ENCODE measurements at places on chromosomes 3 and 15.

- DNase-seq = no peak
Measured at GRCh38 chr15:81312790-81313543, 11.0 kb downstream of the STARD5 start.

GRCh38 chr3:68664276-68664675 is 268.1 kb downstream of the TAFA4 start:
- no peak for DNase-seq

DNA sequence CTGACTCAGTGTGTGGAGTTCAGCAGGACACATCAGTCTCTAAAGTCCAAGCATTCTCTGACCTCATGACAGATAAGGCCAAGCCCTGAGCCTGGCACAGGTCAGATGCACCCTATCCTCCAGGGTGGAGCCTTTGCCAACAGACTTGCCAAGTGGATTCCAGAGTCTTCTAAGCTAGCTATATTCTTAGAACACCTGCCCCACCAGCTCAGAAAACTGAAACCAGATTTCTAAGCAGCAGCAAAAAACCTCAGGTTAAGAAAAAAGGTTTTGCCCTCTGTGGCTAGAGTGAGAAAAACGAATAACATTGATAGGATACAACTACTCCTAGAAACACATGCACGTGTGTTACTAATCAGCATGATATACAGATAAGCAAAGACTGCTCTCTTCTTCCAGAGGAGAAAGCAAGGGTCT is 11.6 kb downstream of the RMDN3 start:
- DNase-seq = no peak

GRCh38 chr3:152720951-152721718 is 113.8 kb upstream of the P2RY1 start:
- DNase-seq = no peak

DNA sequence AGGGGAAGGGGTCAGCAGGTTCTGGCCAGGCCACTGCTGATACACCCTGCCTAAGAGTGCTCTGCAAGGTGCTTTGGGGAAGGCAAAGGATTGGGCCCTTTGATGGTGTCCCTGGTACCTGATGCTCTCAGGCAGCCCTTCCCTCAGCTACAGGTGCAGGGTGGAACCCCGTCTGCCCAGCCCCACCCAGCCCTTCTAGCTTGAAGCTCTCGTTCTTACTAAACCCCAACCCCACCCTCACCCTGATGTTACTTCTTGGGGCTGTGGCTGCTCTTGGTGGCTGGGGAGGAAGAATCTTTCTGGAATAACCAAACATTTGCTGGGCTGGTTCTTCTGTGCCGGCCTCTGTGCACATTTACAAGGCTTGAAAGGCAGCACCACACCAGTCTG is 6.4 kb downstream of the GNAI2 start:
- no peak for DNase-seq

DNA sequence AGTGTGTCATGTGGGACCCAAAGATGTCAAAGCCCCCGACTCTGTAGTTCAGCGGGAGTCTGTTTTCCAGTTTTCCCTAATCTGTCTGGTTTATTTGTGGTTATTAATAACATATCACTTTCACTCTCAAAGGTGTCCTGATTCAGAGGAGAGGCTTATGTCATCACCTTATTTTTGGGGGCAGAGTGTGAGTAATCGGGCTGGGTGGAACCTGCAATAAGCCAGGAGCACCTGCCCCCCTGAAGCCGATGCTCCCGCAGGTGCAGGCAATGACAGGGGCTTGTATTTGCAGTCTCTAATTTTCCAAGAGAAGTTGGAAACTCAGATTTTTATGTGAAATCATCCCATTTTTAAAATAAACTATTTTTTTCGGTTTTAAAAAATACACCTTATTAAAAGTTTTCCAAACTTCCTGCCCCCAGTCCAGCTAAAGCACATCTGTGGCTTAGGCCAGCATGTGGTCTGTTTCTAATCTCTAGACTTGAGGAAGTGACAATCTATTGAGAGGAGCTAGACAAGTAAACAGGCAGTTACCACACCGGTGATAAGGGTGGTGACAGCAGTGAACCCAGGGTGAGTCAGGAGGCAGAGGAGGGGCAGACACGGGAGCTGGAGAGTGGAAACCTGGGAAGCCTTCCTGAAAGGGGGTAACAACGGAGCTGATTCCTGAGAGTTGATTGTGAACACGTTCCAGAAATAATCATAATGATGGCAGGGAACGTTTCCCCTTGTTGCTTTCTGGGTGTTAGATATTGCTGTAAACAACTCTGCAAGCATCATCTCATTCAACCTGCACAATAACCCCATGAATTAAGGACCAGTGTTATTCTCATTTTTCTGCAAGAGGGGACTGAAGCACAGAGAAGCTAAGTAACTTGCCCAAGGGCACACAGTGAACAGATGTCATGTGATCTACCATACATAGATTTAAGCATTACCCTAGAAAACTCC is 37.2 kb downstream of the BHLHE40 start:
- no peak for DNase-seq

DNA sequence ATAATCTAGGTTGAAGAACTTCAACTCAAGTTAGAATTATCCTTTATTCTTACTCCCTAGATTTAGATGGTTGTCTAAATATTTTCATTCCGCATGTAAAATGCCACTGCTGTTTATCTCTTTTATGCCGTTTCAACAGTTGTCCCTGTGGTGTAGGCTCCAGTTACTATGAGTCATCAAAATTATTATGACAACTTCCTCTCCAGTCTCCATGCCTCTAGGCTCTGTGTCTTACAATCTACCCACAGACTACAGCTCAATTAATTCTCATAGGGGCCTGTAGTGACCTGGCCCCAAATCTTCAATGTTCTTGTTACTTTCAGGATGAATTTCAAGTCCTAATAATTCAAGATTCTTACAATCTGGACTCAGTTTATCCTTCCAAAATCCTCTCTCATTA is 105.8 kb upstream of the UNC13C start:
- no peak for DNase-seq

DNA sequence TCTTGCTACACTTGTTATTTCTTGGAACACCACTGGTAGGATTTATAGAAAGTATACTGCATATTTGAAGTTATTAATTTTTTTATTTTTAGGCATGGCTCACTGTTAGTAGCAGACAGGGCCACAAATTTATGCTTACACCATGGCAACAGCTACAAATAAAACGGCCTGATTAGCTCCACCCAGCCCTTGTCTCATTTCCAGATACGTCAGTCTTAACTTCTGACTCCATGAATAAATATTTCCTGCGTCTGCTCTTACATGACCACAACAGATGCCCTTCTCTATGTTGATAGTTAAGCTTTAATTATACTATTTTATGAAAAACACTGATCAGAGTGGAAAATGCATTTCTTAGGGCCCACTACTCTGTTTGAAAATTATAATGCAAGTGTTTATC is 62.3 kb upstream of the CPOX start:
- DNase-seq = no peak

GRCh38 chr3:156760333-156760732 is 65.8 kb upstream of the LEKR1 start:
- no peak for DNase-seq

- no peak for DNase-seq
Measured at GRCh38 chr3:141237701-141238521, 6.3 kb downstream of the PXYLP1 start.

DNA sequence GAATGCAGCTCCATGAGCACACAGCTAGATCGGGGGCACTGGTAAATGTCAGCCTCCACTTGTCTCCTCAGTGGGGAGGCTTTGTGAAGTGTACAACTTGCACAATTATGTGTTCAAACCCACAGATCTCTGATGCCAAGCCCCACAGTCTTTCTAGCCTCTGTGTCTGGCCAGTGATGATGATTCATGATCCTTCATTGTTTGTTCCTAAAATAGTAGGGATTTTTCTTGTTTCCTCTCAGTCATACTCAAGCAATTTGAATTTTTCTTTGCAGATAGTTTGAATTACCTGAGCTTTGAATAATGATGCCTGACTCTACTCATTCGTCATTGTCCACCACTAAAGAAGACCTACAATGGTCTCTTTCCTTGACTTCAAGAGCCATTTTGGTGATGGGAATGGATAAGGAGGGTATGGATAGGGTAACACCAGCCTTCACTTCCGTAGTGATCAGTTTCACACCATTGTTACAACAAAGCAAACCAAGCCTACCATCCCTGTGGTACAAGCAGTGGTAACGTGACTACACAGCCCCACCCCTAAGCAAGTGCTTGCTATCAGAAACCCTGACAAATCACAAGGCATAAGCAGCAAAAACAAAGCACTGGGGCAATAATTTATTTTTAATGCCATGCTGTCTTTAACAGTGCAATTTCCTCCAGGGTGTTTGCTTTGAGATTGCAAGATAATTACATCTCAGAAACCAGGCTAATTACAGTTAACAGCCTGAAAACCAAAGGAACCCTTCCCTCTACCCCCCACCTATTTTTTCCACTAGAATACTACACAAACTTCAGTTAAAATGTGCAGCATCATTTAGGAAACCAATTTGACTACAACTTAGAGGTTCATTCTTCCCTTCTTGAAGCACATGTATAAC is 114.1 kb upstream of the PPP2R3A start:
- no peak for DNase-seq

GRCh38 chr3:176935194-176935888 is 261.9 kb downstream of the TBL1XR1 start:
- no peak for DNase-seq

Measured in activated CD4-positive, alpha-beta T cell treated with anti-CD3 and anti-CD28 coated beads, Interleukin-2, amount 50 U/mL, for 24 hours (primary cell).